ENCODE measurements at places on chromosomes 6 and 20.

DNA sequence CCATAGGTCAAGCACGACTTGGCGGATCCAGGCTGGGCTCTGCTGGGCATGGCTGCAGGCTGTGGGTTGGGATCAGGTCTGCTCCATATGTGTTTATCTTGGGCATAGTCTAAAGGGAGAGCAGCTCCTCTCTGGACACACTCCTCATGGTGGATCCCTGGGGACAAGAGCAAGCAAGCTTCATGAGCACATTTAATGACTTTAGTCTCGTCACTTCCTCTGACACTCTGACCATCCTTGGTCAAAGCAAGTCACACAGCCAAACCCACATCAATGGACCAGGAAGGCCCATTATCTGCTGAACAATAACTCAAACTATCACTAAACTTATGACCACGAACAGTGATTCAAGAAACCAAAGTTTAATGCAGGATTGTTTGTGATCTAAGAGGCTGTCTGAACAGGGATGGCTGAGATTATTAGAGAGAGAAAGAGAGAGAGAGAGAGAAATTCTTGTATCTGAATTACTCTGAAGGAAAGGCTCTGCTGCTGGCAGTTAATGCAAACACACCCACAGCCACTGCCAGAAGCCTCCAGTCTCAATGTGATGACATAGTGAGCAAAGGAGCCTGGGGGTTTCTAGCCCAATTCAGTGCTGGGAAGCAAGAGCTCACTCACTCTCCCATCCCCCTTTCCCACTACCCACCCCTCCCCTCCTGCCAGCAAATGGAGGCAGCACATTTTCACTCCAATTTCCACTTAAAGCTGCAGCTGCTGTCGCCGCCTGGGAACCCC, 490.2 kb upstream of the SULF2 start:
- no peaks in the 10 kb centered on the region for H3K4me1 ChIP-seq
- H3K4me3 ChIP-seq = no peak overlapping the region
- DNase-seq = no peak
- no peaks in the 10 kb centered on the region for H3K27me3 ChIP-seq
- no peaks in the 10 kb centered on the region for H3K36me3 ChIP-seq
- H3K27ac ChIP-seq = no peak overlapping the region

- no peaks in the 10 kb centered on the region for H3K36me3 ChIP-seq
- H3K27me3 ChIP-seq = no peaks in the 10 kb centered on the region
- H3K4me1 ChIP-seq = no peaks in the 10 kb centered on the region
- DNase-seq = no peak
- no peak overlapping the region for H3K4me3 ChIP-seq
Measured at GRCh38 chr6:141056945-141057625, 1075.6 kb upstream of the GJE1 start.

DNA sequence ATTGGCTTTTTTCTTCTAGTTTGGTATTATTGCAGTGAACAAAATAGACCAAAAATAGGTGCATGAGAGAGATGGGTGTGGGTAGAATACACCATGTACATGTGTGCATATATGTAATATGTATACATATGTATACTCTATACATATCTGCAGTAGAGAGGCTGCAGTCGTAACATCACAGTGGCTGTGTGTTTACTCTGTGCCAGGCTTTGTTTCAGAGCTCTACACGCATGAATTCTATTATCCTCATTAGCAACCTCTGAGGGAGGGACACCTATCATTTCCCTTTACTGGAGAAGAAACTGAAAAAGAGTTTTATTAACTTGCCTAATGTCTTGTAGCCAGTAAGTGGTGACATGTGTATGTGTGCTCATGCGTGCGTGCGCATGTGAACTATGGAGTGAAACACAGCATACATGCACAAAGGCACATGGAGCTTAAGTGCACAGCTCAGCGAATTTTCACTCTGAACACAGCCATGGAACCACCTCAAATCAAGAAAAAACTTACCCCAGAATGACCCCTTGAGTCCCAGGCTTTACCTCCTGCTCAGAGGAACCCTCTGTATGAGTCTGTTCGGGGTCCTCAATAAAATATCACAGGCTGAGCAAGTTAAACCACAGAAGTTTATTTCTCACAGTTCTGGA, 452.5 kb downstream of the CDH26 start:
- no peaks in the 10 kb centered on the region for H3K27me3 ChIP-seq
- no peak overlapping the region for H3K4me3 ChIP-seq
- H3K4me1 ChIP-seq = no peaks in the 10 kb centered on the region
- H3K27ac ChIP-seq = no peak overlapping the region
- no peaks in the 10 kb centered on the region for H3K36me3 ChIP-seq

- no peak overlapping the region for H3K4me3 ChIP-seq
- no peak overlapping the region for H3K27ac ChIP-seq
- H3K36me3 ChIP-seq = no peaks in the 10 kb centered on the region
- H3K4me1 ChIP-seq = no peaks in the 10 kb centered on the region
- no peaks in the 10 kb centered on the region for H3K27me3 ChIP-seq
Measured at GRCh38 chr20:31910071-31910803, 39.8 kb downstream of the TTLL9 start.

DNA sequence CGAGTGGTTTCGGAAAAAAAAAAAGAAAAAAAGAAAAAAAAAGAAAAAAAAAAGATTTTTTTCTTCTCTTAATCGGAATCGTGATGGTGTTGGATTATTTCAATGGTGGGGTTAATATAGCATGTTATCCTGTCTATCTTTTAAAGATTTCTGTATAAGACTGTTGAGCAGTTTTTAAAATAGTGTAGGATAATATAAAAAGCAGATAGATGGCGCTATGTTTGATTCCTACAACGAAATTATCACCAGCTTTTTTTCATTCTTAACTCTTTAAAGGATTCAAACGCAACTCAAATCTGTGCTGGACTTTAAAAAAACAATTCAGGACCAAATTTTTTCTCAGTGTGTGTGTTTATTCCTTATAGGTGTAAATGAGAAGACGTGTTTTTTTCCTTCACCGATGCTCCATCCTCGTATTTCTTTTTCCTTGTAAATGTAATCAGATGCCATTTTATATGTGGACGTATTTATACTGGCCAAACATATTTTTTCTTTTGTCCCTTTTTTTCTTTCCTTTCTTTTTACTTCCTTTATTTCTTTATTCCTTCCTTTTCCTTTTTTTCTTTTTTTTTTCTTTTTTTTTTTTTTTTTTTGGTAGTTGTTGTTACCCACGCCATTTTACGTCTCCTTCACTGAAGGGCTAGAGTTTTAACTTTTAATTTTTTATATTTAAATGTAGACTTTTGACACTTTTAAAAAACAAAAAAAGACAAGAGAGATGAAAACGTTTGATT, 3.6 kb downstream of the SOX4 start:
- peaks cover 38% of the 10 kb centered on the region for H3K4me1 ChIP-seq
- peak; percentile 55 for DNase-seq
- peak overlapping the region; percentile 75 for H3K27ac ChIP-seq
- H3K4me3 ChIP-seq = peak overlapping the region; percentile 74
- H3K36me3 ChIP-seq = no peaks in the 10 kb centered on the region

- no peak overlapping the region for H3K4me3 ChIP-seq
Measured at GRCh38 chr6:163438940-163439335, 24.4 kb downstream of the QKI start.

GRCh38 chr6:127520066-127520465, 931 bp upstream of the MTCL3 start:
- no peak overlapping the region for H3K4me3 ChIP-seq
- H3K36me3 ChIP-seq = no peaks in the 10 kb centered on the region
- no peak overlapping the region for H3K27ac ChIP-seq
- DNase-seq = no peak
- H3K4me1 ChIP-seq = peaks cover 19% of the 10 kb centered on the region

- no peak overlapping the region for H3K27ac ChIP-seq
- H3K4me1 ChIP-seq = no peaks in the 10 kb centered on the region
- H3K27me3 ChIP-seq = no peaks in the 10 kb centered on the region
Measured at GRCh38 chr6:113211170-113211569, 646.0 kb upstream of the MARCKS start.

- H3K4me1 ChIP-seq = no peaks in the 10 kb centered on the region
- no peak overlapping the region for H3K4me3 ChIP-seq
- no peaks in the 10 kb centered on the region for H3K27me3 ChIP-seq
- DNase-seq = no peak
- no peak overlapping the region for H3K27ac ChIP-seq
- no peaks in the 10 kb centered on the region for H3K36me3 ChIP-seq
Measured at GRCh38 chr6:122719176-122719575, 60.3 kb upstream of the FABP7 start.

GRCh38 chr6:102686461-102686860, 1293.0 kb downstream of the GRIK2 start:
- no peak overlapping the region for H3K4me3 ChIP-seq
- H3K27me3 ChIP-seq = no peaks in the 10 kb centered on the region
- H3K4me1 ChIP-seq = no peaks in the 10 kb centered on the region
- no peaks in the 10 kb centered on the region for H3K36me3 ChIP-seq
- H3K27ac ChIP-seq = no peak overlapping the region
- no peak for DNase-seq

DNA sequence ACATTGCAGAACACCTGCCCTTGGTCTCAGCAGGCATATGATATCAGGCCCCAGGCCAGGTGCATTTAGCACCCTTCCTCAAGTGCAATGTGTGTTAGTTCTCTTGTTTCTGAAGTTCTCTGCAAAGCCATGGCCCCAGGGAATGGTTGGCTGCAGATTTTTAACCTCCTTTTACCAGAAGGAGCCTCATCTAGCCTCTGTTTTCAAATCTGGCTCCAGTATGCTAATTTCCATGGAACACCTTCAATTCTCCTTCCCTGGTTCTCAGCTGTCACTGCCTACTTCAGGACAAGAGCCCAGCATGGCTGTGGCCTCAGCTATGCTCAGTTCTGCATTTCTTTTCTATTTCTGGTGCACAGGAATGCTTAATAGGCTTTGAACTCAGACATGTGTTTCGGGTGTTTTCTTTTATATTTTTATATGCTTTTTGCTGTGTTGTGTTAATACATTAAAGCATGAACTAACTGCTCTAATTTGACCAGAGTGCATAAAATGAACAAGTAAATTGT, 51.6 kb upstream of the OGFRL1 start:
- no peak for DNase-seq
- no peaks in the 10 kb centered on the region for H3K36me3 ChIP-seq
- H3K27me3 ChIP-seq = no peaks in the 10 kb centered on the region
- H3K4me1 ChIP-seq = peaks cover 7% of the 10 kb centered on the region
- no peak overlapping the region for H3K4me3 ChIP-seq

- H3K27me3 ChIP-seq = no peaks in the 10 kb centered on the region
- H3K4me3 ChIP-seq = no peak overlapping the region
- no peaks in the 10 kb centered on the region for H3K36me3 ChIP-seq
- H3K4me1 ChIP-seq = no peaks in the 10 kb centered on the region
- no peak for DNase-seq
Measured at GRCh38 chr20:40524071-40524470, 165.0 kb downstream of the MAFB start.

DNA sequence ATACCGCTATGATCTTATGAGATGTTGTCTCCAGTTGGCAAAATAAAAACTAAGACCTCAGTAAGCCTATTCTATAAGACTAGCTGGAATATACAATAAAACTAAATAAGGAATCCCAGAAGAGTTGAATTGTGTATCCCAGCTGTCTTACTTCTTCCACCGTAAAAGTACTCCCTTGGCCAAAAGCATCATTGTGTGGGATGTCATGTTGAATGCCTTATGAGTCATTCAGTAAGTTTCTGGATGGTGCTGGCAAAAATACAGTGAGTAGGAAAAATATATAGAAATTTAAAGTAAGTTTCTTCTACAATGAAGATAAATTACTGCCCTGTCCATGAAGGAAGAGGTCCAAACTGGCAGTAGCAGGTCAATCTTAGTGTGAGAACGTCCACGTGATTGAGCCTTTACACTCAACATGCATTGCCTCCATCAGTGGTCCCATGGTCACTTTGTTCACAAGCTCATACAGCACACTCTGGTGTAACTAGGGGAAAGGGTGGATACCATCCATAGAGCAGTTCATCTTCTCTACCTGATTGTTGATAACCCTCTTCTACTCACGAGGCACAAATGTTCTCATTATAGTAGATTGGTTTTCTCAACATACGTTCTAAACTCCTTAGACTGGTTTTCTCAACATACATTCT, 13.7 kb upstream of the ZNF318 start:
- H3K36me3 ChIP-seq = no peaks in the 10 kb centered on the region
- peaks cover 4% of the 10 kb centered on the region for H3K27me3 ChIP-seq
- peak overlapping the region; percentile 94 for H3K27ac ChIP-seq
- no peak for DNase-seq
- H3K4me1 ChIP-seq = peaks cover 68% of the 10 kb centered on the region

GRCh38 chr6:91751526-91751925, 1164.7 kb upstream of the MAP3K7 start:
- H3K4me1 ChIP-seq = no peaks in the 10 kb centered on the region
- H3K36me3 ChIP-seq = no peaks in the 10 kb centered on the region
- H3K27ac ChIP-seq = no peak overlapping the region
- DNase-seq = no peak

- DNase-seq = no peak
- no peaks in the 10 kb centered on the region for H3K27me3 ChIP-seq
- no peak overlapping the region for H3K27ac ChIP-seq
- H3K4me1 ChIP-seq = no peaks in the 10 kb centered on the region
- H3K4me3 ChIP-seq = no peak overlapping the region
- H3K36me3 ChIP-seq = no peaks in the 10 kb centered on the region
Measured at GRCh38 chr6:51494342-51494741, 593.1 kb downstream of the PKHD1 start.

DNA sequence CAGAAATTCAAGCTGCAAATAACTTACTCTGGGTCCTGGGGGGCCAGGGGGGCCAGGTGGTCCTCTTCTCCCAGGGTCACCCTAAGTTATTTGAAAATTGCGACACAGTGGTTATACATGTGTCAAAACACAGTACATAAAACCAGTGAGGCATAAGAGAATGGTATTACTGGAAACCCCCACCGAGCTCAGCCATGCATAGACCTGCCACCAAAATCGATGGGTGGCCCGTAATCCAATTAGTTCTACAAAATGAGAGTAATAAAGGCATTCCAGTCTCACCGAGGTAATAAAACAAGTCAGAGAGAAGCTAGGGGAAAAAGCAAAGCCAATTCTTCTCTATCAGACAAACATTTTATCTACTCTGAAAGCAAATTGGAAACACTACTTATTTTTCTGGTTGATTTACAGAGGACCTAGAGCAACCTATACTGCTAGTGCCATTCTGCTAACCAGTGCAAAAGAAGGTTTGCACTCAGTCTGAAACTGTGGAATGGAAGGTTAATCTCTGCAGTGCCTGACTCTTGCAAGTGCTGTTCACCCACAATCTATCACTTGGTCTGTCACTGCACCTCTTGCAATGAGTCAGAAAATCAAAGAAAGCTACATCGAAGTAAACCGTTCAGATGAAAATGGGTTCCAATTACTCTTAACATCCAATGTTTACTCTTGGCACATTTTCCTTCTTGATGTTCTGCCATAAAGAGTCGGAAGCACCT, 32.4 kb downstream of the COL9A1 start:
- no peak overlapping the region for H3K4me3 ChIP-seq
- H3K36me3 ChIP-seq = no peaks in the 10 kb centered on the region
- H3K27me3 ChIP-seq = peaks cover 2% of the 10 kb centered on the region
- no peak for DNase-seq
- H3K4me1 ChIP-seq = no peaks in the 10 kb centered on the region
- H3K27ac ChIP-seq = no peak overlapping the region

All from B cell (primary cell).